Stimulated activated CD4-positive, alpha-beta T cell treated with anti-CD3 and anti-CD28 coated beads, TNF-alpha, amount 100 ng/mL, for 4 hours (primary cell): ENCODE measurements at places on chromosomes 11 and 22.

GRCh38 chr22:37784829-37785495 lies 22.8 kb upstream of the GCAT start:
- DNase-seq = no peak

DNA sequence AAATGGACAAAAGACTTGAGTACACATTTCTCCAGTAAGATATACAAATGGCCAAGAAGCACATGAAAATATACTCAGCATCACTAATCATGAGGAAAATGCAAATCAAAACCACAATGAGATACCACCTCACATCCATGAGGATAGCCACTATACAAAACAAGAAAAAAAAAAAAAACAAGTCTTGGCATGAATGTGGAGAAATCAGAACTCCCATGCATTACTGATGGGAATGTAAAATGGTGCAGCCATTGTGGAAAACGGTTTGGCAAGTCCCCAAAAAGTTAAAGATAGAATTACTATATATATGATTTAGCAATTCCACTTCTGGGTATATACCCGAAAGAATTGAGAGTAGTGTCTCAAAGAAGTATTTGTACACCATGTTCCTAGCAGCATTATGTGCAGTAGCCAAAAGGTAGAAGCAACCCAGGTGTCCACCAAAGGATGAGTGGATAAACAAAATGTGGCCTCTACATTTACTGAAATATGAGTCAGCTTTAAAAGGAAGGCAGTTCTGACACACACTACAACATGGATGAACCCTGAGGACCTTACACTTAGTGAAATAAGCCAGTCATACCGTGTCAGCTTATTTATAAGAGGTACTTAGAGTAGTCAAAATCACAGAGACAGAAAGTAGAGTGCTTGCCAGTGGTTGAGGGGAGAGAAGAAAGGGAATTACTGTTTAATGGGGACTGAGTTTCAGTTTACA lies 146.3 kb downstream of the WNT7B start:
- no peak for DNase-seq

GRCh38 chr11:96263238-96263763 lies 79.7 kb downstream of the MAML2 start:
- no peak for DNase-seq

- no peak for DNase-seq
Measured at GRCh38 chr11:1494650-1495049, 8.1 kb upstream of the MOB2 start.

DNA sequence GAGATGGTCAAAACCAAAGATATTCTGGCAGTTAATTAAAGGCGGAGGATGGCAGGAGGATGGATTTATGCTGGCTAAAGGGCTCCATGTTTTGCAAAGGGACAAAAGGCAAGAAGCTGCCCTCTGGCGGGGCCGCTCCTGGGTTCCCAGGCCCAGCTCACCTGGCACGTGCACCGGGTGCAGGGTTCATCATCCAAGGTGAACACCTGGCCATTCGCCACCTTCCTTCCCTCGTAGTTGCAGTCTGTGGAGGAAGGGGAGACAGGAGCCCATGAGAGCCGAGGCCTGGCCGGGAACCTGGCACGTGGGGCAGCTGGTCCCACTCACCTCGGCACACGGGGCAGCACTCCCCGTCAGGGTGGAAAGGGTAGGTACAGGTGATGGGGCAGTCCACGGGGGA lies 23.8 kb downstream of the PGA5 start:
- DNase-seq = no peak
